ENCODE measurements at places on chromosomes 6 and 20.
A peak's percentile ranks its signal among the peaks of the same experiment; 100 is the strongest.

GRCh38 chr20:6061544-6061943 is 7.7 kb upstream of the LRRN4 start:
- no peak for DNase-seq

DNA sequence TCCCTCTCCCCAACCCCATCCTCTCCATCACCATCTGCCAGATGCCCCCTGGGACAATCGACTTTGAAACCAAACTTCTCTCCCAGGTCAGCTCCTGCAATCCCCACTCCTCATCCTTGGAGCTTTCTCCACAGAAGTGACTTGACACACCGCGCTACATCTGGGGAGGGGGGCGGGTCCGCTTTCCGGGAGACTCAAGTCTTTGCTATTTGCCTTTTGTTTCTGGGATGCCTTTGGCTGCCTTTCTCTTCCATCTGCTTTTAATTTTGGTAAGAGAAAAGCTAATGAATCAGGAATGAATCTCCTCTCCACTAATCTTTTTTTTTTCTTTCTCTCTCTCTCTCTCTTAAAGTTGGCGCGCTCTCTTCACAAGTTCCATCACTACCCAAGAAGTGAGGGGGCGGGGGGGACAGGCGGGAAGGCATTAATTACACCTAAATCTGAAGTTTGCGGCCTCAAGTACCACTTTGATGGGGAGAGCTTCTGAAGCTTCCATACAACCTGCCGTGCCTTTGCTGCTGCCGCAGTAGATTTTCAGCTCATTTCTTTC is 664 bp upstream of the TPBG start:
- peak; percentile 71 for DNase-seq

GRCh38 chr20:64244870-64245603 is 10.5 kb upstream of the PCMTD2 start:
- DNase-seq, result no peak

GRCh38 chr6:73980096-73980495 is 284.1 kb downstream of the CD109 start:
- peak; percentile 45 for DNase-seq

GRCh38 chr6:7139835-7140470 is 32.2 kb downstream of the RREB1 start:
- no peak for DNase-seq

DNA sequence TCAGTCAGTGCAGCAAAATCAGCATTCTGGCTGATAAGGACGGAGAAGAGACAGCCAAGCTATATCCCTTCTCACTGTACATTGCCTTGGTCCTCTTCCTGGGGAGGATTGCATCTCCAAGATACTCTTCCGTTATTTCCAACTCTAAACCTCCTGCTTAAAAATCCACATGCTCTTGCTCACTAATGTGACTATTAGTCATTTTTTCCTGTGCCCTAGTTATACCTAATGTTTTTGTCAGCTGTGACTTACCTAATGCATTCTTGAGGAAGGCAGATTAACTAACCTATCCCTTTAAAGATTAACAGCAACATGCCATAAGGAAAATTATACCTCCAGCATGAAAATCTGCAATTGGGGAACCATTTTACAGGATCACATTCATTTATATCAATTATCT is 317.6 kb downstream of the BTBD9 start:
- DNase-seq, result no peak

DNA sequence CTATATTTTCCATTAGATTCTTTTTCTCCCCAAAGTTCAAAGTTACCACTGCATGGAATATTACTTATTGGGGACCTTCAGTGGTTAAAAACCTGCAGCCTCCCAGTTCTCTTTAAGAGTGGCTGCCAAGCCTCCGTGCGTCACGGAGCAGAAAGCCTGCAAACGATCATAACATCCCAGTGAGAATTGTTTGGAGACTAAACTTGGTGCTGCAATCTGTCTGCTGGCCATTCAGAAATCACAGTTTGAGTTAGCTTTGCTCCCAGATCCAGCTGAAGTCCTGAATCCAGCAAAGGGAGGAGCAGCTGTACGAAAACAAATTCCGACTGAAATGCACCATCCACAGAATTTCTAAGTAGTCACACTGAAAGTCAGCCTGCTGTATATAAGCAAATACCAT is 213.5 kb upstream of the PDE10A start:
- peak; percentile 90 for DNase-seq

- no peak for DNase-seq
Measured at GRCh38 chr6:137084090-137084489, 39.3 kb upstream of the IL20RA start.

DNA sequence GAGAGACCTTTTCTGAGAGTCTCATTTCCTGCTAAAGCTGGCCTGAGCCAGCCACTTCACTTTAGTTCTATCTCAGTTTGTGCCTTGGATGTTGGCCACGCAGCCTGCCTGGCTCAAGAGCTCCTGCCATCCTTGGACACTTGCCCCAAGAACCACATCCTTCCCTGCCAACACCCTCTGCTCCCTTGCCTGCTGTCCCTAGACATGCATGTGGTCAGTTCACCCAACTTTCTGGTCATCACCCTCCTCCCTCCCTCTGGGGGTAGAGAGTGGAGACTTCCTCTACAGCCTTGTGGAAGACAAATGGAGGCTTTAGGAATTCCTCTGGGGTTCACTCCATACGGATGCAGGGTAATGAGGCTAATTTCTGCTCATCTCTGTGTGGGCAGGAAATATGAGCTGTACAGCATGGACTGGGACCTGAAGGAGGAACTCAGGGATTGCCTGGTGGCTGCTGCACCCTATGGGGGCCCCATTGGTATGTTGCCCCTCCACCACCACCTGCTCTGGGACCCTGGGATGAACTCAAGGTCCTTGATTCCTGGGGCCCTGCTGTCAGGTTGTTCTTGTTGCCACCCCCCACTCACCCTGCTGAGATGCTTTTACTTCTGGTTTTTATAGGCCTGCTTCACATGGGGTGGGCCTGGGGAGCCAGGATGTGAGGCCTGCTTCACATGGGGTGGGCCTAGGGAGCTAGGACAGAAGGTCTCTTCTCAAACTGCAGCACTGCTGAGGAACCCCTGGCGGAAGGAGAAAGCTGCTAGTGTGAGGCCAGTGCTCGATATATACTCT is 13.8 kb upstream of the PTPRA start:
- no peak for DNase-seq

- peak; percentile 85 for DNase-seq
Measured at GRCh38 chr6:33160728-33161344, 31.4 kb downstream of the COL11A2 start.

- DNase-seq, result no peak
Measured at GRCh38 chr20:259981-260380, 2.5 kb downstream of the DEFB132 start.

DNA sequence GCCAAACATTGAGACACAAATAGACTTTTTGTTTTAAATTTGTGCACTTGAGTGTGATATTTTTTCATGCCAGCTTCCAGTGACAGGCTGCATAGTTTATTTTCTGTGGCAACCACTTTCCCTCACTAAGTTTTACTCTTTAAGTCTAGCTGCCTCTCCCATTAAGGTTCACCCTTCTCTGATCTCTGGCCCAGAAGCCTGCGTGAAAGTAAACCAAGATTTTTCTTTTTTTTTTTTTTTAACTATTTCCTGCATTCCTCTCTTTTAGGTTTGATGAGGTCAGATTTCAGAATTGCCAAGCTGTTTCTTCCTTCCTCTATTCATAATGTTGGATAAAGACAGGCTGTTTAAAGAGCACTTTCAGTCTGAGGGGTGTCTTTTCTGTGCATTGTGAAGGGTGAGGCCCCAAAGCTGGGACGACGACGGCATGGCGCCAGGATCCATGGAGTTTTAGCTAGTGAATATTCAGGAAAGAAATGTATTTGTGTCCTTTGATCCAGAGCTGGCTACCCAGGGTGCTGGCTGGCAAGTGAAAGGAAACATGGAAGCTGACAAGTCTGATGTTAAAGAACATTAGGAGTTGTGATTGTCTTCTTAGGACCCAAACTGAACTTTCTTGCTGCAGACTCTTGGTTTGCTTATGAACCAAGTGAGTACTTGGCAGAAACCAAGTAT is 50.7 kb downstream of the DOK5 start:
- DNase-seq, result no peak

- no peak for DNase-seq
Measured at GRCh38 chr6:11711003-11711983, 67.3 kb downstream of the ADTRP start.

DNA sequence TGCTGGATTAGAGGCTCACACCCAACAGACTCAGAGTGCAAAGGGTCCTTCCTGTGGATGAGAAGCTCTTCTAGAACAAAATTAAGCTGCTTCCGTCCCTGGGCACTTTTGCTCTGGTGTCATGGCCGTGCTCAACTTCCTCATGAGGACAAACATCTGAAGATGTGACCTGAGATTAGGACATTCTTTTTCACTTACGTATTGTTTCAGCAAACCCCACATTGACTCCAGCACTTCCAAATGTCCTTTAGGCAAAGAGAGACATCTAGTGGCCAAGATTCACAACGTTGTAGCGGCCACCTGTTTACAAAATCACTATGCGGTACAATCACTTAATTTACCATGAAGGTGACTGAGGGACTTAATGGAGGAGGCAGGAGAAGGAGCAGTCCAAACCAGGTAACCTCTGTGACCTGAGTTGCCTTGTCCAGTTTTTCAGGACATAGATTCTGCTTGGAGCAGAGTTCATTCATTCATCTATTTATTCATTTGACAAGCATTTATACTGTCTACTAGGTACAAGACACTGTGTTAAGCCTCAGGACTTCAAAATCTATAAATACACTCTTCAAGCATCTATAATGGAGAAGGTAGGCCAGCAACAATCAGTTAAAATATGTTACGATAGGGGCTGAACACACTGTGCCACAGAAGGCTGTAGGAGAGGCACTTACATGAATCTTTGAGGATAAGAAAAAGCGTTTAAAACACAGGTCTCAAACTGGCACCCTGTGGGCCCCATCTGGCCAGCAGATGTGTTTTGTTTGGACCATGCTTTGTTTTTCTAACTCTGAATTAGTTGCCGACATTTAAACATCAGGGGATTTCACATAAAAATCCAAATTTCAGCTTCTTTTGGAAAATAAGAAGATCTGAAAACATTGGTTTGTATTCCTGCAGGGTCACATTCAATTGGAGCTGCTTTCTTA is 5.6 kb upstream of the ADGRF1 start:
- peak; percentile 53 for DNase-seq

DNA sequence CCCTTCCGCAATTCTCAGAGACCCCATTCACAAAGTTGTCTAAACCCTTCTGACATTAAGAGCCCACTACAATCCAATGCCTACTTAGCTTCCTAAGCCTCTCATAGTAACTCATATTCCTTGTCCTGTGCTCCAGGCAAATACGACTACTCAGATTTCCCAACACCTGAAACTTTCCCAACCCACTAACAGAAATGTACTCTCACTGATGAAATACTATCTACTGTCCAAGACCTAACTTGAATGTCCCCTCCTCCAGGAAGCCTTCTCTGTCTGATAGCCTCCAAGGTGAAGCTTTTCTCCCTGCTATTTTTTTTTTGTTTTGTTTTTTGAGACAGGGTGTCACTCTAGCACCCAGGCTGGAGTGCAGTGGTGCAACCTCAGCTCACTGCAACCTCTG is 30.4 kb downstream of the GPLD1 start:
- DNase-seq, result no peak

GRCh38 chr6:80608881-80609280 is 502.4 kb downstream of the BCKDHB start:
- no peak for DNase-seq

DNA sequence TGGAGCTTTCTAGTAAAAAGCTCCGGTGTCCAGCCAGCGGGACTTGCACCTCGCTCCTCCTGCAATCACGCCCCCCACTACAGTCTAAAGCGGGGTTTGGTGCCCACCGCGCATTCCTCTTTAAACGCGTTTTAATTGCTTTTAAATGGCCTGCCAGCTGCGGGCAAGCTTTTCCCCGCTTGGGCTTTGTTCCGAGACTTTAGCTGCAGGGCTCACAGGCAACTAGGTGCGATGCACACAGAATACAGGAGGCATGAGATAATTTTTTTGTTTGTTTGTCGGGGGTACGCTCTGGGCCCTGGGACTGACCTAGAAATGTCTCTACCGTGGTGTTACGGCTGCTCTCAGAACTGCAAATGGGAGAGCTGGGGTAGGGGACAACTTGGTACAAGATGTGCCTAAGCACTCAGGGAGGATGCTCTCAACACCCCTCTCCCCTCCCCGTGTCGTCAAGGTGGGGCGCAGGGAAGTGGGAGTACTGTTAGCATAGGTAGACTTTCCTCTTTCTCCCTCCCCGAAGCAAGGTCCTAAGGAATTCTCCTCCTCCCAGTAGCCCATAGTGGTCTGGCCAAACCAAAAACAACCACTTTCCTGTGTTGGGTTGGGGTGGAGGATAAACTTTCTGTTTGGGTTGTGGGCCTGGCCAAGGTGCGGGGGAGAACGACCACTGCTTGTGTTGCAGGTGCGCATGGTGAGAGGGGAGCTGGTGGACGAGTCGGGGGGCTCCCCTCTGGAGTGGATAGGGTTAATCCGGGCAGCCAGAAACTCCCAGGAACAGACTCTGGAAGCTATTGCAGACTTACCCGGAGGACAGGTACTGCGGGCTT is 1.6 kb downstream of the PRDM13 start:
- DNase-seq, result no peak

DNA sequence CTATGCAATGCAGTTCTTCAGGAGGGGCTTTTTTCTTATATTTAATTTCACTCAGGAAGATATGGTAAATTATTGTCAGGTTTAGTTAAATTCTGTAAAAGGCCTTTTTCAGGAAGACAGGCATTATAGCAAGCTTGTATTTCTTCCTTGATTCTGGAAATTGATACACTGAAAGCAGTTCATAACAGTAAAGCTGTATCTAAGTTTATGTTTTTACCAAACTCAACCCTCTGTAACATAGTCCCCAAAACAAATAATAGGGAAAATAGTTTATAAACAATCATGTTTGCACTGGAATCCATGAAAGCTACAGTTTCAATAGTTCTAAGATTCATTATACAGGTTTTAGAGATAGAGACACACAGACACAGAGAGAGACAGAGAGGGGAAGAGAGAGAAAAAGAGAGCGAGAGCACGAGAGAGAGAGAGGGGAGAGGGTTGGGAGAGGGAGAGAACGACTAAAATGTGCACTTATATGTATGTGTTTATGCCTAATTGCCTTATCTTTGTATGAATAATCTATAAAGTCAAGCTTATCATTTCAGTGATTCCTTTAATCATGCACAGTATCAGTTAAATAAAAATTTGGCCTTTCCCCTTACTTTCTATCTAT is 454.4 kb downstream of the RFPL4B start:
- DNase-seq, result no peak

GRCh38 chr6:112744827-112745226 is 397.7 kb downstream of the RFPL4B start:
- DNase-seq, result no peak

DNA sequence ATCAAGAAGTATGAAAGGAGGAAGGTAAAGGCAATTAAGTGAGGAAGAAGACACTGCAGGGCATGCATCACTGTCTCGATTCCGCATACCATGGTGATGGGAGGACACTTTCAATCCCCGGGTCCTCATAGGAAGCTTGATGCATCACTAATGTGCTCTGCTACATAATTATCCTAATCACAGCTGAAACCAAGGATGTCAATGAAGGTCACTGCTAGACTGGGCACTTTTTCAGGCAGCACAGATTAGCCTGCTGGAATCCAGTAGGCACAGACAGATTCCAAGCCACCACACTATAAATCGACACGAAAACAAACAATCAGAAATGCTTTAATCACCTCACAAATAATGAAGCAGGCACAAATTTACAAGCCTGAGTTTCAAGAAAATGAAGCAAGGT is 206.7 kb downstream of the KIF16B start:
- no peak for DNase-seq

Data from right hindlimb (tissue), 1 donor.